ENCODE measurements at places on chromosomes 5 and 9.

- no peak for DNase-seq
These were observed 22.0 kb upstream of the MAPK9 start for GRCh38 chr5:180313677-180314505.

DNA sequence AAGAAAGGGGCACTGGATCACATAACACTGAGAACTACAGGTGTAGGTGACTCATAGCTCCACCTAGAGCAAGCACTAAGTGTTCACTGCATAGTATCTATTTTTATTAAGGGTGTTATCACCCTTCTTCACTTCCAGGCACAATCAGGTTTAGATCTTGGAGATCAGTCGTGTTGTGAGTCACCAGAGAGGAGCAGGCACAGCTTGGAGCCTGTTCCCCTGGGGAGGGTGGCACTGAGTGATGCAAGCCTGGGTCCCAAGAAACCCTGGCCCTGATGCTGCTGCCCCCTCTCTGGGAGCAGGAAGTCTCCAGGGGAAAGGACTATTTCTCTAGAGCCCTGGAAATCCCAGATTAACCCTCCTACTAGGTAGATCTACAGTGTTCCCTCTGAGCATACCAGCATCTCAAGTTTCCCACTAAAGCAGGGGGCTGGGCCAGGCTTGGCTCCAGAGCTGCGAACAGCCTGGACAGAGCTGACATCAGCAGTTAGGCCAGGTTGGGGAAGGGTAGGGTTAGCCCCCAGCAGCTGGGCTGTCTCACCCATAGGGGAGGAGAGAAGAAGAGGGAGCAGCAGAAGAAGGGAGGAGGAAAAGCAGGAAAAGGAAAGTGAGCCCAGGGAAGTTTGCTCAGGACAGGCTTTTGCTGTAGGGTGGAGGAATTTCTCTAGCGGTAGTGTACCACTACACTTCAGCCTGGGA lies 28.1 kb upstream of the SPINK4 start:
- no peak for DNase-seq

DNA sequence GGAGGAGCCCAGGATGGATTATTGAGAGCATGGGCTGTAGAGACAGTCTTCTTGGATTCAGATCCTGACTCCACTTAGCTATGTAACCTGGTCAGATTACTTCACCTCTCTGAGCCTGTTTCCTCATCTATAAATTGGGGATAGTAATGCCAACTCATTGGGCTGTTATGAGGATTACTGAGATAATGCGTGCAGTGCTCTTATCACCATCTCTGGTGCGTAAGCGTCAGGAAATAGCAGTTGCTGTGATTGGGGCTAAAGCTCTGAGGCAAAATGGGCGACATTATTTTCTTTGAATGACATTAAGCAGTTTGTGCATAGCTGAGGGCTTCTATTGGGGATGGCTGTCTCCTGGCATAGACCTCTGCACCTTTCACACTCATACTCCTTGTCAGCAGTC lies 995 bp upstream of the MSMP start:
- no peak for DNase-seq

DNA sequence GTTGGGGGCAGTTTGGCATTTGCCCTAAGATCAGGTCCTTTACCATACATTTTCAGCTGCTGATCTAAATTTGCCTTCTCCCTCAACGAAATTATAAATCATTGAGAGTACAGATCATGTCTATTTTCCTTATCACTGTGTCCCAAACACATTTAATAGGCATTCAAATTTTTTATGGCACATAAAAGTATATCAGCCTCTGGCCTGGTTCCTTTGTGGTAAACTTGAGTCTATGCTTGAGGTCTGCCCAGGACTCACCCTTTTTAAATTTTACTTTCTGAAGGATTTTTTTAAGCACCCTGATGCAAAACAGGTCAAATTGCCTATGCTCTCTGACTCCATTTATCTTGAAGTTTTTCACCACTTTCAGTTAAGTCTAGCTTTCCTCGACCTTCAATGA lies 163.6 kb upstream of the GRIN3A start:
- DNase-seq = no peak

GRCh38 chr9:4263591-4263990 lies 36.3 kb downstream of the GLIS3 start:
- no peak for DNase-seq

- DNase-seq = no peak
These were observed 23.4 kb downstream of the MEGF10 start for GRCh38 chr5:127313847-127314473.

DNA sequence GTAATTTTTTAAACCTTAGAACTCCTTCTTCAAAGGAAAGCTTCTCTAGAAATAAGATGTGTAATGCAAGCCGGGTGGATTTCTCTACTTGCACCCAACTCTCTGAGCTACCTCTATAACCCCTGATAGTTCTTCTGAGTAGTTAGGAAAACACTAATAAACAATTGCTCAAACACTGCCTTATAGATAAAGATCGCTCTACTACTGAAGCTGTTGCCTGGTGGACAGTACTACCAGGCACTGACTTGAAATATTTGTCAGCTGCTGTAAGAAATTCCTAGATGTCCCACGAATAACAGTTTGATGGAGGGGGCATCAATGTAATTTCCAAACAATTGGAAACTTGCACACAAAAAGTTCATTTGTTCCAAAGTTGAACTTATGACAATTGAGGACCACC lies 42.0 kb downstream of the NR3C1 start:
- no peak for DNase-seq

DNA sequence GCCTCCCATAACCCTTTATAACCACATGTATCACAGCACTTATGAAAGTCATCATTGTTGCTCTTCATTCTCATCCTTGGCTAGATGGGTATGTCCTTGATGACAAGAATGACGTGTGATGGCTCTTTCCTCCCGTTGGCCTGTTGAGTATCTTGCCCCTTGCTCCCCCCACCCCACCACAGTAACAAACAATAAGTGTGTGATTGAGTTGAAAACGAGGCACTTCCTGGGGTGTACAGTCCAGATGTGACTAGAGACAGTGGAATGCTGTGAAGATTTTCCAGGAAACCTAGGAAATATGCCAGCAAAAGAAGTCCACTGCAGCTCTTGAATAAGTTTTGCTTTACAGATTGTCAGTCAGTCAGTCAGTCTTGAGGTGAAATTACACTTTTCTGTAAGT lies 262.5 kb downstream of the ELAVL2 start:
- no peak for DNase-seq

- DNase-seq = no peak
These were observed 63.9 kb upstream of the TGFBR1 start for GRCh38 chr9:99040911-99041582.

GRCh38 chr5:159525117-159525516 lies 194.8 kb upstream of the IL12B start:
- DNase-seq = no peak

DNA sequence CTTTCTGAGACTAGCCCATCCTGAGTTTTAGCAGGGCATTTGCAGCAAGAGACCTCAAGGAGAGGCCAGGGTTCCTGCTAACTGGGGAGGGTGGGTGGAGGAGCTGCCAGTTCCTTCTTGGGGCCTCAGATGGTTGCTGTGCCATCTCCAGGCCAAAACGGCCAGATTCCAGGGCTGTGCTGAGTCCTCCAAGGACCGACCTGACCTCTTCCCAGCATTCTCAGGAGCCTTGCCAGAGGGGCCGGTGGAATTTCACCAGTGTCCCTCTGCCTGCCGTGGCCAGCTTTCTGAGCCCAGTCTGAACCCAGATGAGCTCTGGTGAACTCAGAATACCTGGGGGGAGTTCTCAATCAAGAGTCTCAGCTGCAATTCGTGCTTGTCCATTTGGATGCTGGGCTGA lies 54.3 kb downstream of the TSTD2 start:
- no peak for DNase-seq

GRCh38 chr9:15182101-15182551 lies 124.9 kb downstream of the TTC39B start:
- DNase-seq = no peak

All from cortex of kidney (tissue), 1 donor.